Activated CD4-positive, alpha-beta T cell treated with anti-CD3 and anti-CD28 coated beads, Interleukin-2, amount 50 U/mL, for 24 hours (primary cell): ENCODE measurements at places on chromosomes 3 and 15.

DNA sequence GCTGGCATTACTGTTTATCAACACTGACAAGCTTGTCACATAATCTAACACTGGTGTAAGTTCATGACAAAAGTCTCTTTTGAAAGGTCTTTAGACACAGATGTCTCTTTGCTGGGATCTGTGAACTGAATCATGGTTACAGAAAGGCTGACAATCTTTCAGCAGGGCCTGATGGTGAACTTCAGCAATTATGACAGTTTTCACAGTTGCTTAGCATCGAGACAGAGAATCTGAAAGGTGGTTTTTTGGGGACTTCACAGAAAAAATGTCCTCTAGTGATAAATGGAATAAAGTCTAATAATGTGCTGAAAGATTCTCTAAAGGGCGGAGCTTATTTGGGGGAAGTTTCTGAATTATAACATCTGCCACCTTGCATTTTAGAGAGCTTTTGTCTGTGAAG is 32.3 kb downstream of the CLDN1 start:
- no peak for DNase-seq

- DNase-seq, result no peak
Observed at GRCh38 chr3:127822682-127823425, 539 bp upstream of the MGLL start.

DNA sequence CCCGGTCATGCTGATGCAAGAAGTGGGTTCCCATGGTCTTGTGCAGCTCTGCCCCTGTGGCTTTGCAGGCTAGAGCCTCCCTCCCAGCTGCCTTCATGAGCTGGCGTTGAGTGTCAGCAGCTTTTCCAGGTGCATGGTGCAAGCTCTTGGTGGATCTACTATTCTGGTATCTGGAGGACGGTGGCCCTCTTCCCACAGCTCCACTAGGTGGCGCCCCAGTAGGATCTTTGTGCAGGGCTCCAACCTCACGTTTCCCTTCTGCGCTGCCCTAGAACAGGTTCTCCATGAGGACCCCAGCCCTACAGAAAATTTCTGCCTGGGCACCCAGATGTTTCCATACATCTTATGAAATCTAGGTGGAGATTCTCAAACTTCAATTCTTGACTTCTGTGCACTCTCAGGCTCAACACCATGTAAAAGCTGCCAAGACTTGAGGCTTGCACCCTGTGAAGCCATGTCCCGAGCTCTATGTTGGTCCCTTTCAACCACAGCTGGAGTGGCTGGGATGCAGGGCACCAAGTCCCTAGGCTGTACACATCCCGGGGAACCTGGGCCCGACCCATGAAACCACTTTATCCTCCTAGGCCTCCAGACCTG is 238.4 kb upstream of the MDFIC2 start:
- peak; percentile 59 for DNase-seq

GRCh38 chr3:185489462-185489861 is 9.4 kb downstream of the TMEM41A start:
- DNase-seq, result no peak
